Inflammatory macrophage treated with lipopolysaccharide for 4 hours (primary cell): ENCODE measurements at places on chromosomes 7 and 10.
A peak's percentile ranks its signal among the peaks of the same experiment; 100 is the strongest.

- no peak for DNase-seq
Observed at GRCh38 chr10:117462424-117462792, 80.1 kb upstream of the EMX2 start.

- no peak for DNase-seq
Observed at GRCh38 chr7:79236352-79237028, 217.0 kb downstream of the MAGI2 start.

DNA sequence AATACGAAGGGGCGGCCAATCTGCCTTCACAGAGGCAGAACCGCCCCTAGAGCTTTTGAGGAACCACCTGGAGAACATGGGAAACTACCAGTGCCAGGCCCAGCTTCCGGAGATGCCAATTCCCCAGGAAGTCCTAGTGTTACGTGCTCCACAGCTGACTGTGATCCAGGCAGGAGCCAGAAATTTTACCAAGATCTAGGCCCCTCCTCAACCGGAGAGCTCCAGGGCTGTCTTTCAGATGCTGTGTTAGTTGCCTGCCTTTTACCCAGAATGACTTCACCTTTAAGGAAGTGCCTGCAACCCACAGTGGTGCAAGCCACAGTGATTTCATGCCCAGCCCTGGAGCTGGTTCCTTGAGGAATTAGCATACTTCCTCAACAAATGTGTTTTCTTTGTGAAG is 62.9 kb downstream of the ELMO1 start:
- peak; percentile 87 for DNase-seq

DNA sequence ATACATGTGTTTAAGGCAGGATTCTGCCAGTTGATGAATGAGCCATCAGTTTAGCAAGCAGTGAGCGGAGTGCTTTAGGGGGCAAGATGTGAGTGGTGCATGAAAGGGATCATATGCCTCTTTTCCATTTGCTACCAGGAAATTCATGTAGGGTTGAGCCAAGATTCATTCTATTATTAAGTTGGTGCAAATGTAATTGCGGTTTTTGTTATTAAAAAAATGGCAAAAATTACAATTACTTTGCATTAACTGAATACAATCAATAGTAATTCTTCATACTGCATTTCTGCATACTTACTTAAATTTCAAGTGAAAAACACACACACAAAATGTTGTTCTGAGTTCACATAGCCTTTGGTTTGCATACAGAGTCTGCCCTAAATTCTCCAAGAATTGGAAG is 30.1 kb upstream of the NAMPT start:
- DNase-seq: no peak
